Left renal pelvis (tissue), 4 donors: ENCODE measurements at places on chromosomes 2 and 18. TPM values are rescaled to one million over a fixed set of nuclear protein-coding genes. Genes with fewer than 3 reads are reported as not detected.

Gene NT5DC4
- polyA plus RNA-seq: 0.13 TPM

Gene MYO7B
- 20.8 TPM for polyA plus RNA-seq

Gene NOP58
- 110 TPM for polyA plus RNA-seq

Gene FAM210A
- 20.1 TPM for polyA plus RNA-seq

GRCh38 chr2:148590612-148591011 is 53.9 kb upstream of the EPC2 start:
- DNase-seq: no peak

- DNase-seq: no peak
Observed at GRCh38 chr18:23406271-23406787, 46.8 kb upstream of the RIOK3 start.

GRCh38 chr2:68764806-68765311 is 30.2 kb downstream of the ARHGAP25 start:
- DNase-seq: no peak

DNA sequence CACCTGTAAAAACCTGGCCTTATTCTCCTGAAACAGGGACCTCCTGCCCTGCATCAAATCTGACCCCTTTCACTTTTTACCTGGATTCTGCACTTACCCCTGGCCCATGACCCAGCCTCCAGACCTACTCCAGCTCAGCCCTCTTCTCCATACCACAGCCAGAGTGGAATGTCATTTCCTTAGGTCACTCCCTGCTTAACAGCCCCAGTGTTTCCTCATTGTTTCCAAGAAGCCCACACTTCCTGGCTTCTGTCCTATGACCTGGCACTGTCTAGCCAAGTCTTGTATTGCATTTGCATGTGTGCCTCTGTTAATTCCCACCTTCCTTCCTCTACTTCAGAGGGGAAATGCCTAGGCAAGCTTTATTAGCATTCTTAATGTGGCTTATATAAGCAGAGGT is 51.4 kb upstream of the TRIB2 start:
- no peak for DNase-seq

DNA sequence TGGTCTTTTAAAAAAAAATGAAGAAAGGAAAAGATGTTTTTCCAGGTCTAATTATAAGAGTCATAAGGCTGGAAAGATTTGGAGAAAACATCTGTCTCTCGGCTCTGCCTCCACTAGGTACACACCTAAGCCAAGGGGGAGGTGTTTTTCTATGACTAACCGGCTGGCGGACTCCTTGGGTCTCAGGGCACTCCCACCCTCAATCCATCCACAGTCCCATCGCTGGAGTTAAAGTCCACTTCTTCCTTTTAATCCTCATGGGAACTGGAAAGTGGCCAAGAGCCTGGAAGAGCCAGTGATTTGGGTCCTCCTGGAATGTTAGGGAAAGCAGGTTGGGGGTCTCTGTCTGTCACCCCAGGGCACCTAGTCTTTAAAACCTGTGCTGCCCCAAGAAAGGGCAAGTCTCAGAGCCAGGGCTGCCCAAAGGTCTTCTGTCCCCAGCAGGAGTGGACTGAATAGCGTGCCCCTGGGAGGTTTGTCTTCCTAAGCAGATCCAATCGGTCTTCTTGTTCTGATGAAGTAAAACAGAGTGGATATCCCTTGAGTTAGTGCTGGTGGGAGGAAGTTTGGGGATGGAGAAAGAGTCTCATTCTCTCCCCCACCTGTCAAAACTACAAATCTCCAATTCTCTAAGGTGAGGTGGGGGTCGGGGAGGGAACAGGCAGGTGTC is 66.4 kb downstream of the MCFD2 start:
- DNase-seq: no peak

DNA sequence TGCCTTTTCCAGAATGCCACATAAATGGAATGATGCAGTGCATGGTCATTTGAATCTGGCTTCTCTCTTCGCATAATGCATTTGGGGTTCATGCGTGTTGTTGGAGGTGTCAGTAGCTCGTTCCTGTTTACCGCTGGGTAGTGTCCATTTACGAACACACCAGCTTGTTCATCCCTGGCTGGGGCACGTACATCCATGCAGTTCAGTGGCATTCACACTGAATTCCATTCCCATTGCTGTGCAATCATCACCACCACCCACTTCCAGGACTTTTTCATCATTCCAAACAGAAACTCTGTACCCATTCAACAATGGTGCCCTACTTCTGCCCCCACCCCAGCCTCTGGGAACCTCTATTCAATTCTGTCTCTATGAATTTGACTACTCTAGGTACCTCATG is 14.7 kb upstream of the CIDEA start:
- no peak for DNase-seq

GRCh38 chr2:23145460-23145859 is 239.5 kb upstream of the KLHL29 start:
- DNase-seq: no peak

DNA sequence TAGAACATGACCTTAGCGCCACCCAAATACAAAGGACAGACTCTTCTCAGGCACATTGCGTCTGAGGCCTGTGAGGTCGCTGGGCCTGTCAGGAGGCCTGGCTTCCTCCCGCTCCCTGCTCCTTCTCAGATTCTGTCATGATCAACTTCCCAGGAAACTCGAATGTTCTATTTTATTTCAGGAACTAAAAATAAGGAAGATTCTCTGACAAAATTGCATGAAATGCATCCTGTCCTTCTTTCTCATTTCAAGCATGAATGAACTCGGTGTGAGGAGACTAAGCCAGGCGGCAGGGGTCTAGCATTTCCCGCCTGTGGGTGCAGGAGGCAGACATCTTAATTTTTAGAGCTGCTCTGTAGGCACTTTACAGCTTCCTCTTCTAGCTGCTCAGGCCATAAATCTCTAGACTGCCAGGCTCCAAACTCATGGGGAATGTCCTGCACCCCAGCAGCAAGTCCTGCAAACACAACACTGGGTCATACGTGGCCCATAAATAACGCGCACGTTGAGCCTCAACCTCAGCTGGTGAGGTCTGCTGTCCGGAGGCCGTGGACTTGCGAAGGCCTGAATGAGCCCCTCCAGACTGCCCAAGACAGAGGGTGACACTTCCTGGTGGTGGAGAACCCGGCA is 109.7 kb upstream of the ZNF236 start:
- no peak for DNase-seq

DNA sequence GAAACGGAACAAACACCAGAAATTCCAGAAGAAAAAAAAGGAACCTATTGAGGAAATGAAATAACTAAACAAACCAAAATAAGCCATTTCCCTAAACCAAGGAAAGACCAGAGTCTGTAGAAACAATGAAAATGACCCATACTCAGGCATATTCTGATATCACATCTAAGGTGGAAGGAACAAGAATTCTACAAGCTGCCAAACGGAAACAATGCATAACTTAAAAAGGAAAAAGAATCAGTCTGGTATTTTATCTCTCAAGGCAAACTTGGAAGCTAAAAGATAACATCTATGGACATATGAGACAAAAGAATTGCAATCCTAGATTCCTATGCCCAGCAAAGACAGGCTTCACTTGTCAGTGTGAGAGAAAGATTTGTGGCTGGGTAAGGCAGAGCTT is 326.2 kb downstream of the PDE11A start:
- no peak for DNase-seq

DNA sequence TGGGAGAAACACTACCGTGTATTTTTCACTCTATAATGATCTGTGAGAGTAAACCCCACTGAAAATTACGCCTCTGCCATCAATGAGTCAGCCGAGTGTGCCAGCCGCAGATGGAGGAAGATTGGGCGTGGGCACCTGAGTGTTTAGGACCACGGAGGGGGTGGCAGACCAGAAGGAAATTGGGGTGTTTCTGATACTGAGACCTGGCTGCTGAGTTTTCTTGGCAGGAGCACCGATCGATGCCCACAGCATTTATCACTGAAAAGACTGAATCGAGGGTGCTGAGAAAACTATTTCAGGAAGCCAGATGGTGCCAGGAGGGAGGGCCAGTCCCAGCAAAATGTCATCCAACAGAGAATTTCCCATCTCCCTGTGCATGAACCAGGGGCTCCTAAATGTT is 91.9 kb upstream of the TPO start:
- no peak for DNase-seq

- no peak for DNase-seq
Observed at GRCh38 chr2:50309503-50309902, 722.4 kb downstream of the NRXN1 start.

DNA sequence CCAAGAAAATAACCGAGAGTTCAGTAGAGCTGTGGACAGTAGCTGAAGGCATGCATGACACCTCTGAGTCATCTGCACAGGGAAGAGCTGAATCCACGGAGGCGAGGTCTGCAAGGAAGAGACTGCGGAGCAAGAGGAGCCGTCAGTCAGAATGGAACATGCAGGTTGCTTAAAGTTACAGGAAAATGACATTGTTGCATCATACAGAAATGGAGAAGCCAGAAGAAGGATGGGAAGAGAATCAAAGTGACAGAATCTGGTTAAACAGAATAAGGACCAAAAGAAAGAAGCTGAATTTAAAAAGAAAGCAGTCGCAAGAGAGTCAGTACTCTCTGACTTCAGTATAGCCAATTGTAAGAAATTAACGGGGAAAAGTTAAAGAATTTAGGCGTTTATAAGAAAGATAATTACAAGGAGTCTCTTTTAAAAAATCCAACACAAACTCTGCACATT is 533.8 kb downstream of the ADCYAP1 start:
- no peak for DNase-seq
